ENCODE measurements at places on chromosomes 7 and 10.

- DNase-seq, result no peak
Measured at GRCh38 chr10:107477266-107477665, 312.8 kb upstream of the SORCS1 start.

DNA sequence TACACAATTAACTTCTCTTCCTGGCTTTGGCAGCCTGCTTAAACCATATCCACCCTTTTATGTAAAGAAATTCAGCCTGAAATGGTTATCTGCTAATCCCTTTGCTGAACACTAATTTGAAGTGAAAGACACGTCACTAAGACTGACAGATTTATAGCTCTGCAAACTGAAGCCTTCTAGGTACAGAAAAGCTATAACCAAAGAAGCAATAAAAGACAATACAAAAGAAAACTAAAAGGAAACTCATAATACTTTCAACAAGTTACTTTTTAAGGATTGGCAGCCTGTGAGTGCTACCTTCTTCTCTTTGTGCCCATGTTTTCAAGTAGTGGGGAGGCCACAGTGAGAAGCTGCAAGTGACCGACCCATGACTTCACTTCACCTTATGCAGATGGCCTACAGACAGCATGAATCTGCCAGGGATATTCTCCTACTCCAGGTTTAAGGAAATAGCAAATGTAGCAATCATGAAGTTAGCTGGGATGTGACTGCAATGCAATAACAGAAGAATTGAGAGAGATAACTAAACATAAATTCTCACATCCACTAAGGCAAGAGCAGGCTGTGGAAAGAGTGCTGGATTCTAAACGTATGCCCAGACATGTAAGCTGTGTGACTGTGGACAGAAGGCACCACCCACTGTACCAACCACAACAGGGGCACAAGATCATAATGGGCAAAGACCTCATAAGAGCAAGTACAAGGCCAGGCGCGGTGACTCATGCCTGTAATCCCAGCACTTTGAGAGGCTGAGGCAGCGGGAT, 10.7 kb upstream of the SPOCK2 start:
- DNase-seq, result no peak

GRCh38 chr10:104077247-104077646, 8.4 kb downstream of the COL17A1 start:
- DNase-seq, result no peak

DNA sequence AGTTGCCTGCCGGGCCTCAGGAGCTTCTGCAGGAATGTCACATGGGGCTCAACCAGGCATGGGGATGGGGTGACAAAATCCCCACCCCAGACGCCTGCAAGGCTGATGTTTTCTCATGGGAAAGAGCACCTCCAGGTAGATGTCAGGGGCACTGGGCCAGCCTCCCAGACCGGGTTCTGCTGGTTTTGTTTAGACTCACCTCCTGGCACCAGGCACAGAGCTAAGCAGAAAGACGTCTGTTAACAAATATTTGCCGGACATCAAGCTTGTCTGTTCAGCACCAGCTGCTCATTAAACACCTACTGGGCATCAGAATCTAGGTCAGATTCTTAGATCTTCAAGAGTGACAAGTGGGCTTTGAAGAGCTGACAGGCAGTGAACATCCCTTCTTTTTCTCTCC, 34.9 kb upstream of the TCERG1L start:
- no peak for DNase-seq

GRCh38 chr10:94677691-94678090, 5.8 kb upstream of the CYP2C18 start:
- DNase-seq, result no peak

DNA sequence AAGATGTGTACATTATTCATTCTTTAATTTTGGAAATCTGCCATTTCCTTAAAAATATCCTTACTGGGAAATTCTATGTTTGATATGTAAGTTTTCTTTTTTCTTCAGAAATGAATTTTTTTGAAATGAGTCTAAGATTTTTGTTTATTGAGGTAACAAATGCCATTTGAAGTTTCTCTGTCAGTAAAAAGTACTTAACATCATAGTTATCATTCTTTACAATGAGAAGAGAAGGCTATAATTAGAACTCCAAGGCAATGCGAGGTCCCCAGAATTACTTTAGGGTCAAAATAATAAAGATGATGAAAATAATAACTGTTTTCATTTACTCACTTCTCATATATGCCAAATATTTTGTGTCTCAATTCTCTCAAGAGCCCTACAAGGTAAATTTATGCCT, 37.0 kb upstream of the RHOBTB1 start:
- DNase-seq, result no peak

DNA sequence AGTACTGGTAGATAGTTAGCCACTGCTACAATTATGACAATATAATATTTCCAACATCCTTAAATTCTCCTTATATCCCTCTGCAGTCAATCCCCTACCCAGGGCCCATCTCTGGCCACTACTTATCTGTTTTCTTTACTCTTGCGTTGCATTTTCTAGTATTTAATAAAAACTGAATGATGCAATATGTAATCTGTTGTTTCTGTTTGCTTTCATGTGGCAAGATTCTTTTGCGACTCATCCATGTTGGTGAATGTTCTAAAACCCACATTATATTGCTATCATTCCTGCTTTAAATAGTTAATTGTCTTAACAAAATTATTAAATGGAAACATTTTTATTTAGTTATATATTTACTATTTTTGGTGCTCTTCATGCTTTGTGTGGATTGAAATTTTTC, 338.5 kb downstream of the MDFIC start:
- peak; percentile 58 for DNase-seq

GRCh38 chr7:50216626-50217025, 87.9 kb upstream of the IKZF1 start:
- DNase-seq, result no peak

- no peak for DNase-seq
Measured at GRCh38 chr7:117470777-117471176, 9.0 kb upstream of the CFTR start.

- DNase-seq, result no peak
Measured at GRCh38 chr10:23892296-23892695, 316.6 kb upstream of the KIAA1217 start.

DNA sequence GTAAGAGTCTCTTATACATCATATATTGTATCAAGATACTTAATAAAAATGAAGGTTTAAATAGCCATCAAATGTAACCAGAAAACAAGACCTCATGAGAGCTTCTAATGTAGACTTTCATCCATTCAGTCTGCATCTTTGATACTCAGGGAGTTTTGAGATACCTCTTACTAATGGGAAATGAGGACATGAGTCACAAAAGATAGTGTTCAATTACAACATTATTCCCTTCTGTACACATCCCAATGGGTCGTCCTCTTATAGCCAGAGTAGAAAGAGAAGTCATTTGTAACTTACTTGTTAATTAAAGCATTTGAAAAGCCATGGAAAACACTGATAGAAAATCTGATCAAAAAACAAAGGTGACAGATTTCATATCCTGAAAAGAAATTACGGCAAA, 19.4 kb downstream of the SHTN1 start:
- DNase-seq, result peak; percentile 20

All from fibroblast of mammary gland (primary cell).